Transverse colon (tissue), 4 donors: ENCODE measurements at places on chromosomes 4 and X. TPM values are rescaled to one million over a fixed set of nuclear protein-coding genes. Genes with fewer than 3 reads are reported as not detected.

The FAAH2 gene
- total RNA-seq: 16.2 TPM

The USP9X gene
- total RNA-seq: 77.8 TPM

The MAGEA4 gene
- total RNA-seq: not detected

The BMX gene
- 4.8 TPM for total RNA-seq

The STPG2 gene
- total RNA-seq: not detected

The RADX gene
- 4.6 TPM for total RNA-seq

The COL4A5 gene
- total RNA-seq: 0.75 TPM

The PPEF1 gene
- not detected for total RNA-seq

The RTL5 gene
- total RNA-seq: 1.4 TPM

The ARL9 gene
- not detected for total RNA-seq
